ENCODE measurements at places on chromosomes 16 and 17. TPM values are rescaled to one million over a fixed set of nuclear protein-coding genes. Genes with fewer than 3 reads are reported as not detected.

DNA sequence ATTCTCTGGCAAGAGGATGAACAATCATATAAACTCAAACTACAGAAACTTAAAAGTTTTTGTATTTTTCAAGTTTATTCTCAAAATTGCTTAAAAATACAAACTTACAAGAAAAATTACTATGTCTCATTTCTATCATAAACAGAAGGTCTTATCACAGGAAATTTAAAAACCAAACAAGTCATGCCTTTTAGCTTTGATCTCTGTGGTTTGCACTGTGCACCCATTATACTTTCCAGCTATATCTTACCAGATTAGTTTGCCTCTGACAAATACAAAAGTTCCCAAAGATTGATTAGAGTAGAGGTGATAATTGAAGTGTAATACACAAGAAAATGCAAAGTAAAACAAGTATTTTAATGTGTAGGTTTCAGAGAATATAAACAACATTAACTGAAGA lies 117.4 kb downstream of the MYO1D start:
- no peak for DNase-seq

DNA sequence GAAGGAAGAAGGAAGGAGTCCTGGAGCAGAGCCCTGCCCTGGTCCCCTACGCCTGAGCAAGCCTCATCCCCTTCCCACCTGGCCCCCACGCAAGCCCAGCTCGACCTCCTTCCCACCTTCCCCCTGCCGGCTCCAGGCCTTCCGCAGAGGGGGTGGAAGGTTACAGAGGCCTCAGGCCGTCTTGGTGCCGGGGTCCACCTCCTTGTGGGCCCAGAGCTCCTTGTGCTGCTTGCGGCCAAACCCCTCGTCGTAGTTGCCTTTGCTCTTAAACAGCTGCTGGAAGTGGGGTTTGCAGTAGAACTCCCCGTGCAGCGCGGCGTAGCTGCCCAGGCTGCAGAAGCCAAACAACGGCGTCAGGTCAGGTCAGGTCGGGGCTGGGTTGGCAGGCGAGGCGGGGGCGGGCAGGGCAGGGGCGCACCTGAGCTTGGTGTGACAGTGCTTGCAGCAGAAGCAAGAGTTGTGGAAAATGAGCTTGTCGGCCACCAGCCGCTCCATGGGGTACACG lies 1.5 kb downstream of the LIMD2 start:
- no peak for DNase-seq

DNA sequence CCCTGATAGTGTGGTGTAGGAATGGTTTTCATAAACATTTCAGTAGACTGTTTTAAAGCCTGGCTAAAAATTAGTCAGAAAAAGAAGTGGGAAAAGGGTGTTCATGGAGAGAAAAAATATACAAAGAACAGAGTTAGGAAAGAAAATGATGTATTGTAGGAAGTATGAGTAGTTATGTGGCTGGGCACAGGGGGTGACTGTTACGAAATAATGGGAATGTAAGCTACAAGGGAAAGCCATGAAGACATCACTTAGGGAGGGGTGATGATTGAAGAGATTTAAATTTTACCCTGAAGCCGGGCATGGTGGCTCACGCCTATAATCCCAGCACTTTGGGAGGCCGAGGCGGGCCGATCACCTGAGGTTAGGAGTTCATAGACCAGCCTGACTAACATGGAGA lies 55.3 kb downstream of the NUP88 start:
- DNase-seq: no peak

ZACN gene
- 0.03 TPM for polyA plus RNA-seq
